ENCODE measurements at places on chromosomes 1 and 21. TPM values are rescaled to one million over a fixed set of nuclear protein-coding genes. Genes with fewer than 3 reads are reported as not detected.

DNA sequence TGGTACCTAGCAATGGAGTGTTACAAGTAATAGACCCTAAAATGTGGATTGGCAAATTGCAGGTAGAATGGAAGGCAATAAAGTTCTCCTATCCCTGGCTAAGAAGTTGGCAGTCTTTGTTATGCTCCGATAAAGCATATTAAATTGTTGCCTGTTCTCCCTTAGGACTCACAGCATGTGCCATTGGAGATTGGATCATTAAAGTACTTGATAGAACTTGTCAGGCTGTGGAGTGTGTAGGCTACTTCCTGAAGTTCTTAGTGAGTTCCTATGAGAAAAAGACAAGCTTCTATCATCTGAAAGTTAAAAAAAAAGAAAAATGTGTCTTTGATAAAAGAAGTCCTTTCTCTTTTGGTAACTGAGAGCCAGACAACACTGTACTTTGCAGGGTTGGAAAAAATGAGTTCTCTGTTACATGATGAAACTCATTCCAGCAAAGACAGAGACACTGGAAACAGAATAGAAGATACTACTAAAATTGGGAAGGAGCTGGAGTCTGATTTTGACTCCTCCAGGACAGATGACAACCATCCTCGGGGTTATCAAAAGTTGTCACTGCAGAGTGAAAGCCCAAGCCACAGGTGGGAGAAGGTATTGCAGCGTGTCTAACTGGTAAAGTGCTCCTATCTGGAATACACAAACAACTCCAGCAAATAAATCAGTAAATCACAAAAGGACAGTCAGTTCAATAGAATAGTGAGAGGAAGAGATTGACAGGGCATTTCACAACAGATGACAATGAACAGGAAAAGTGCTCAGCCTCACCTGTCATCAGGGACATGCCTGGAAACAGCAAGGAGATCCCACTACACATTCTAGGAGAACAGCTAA lies 87.5 kb upstream of the WDR26 start:
- no peak for DNase-seq

FOXD2 gene
- total RNA-seq = 1.5 TPM

DNA sequence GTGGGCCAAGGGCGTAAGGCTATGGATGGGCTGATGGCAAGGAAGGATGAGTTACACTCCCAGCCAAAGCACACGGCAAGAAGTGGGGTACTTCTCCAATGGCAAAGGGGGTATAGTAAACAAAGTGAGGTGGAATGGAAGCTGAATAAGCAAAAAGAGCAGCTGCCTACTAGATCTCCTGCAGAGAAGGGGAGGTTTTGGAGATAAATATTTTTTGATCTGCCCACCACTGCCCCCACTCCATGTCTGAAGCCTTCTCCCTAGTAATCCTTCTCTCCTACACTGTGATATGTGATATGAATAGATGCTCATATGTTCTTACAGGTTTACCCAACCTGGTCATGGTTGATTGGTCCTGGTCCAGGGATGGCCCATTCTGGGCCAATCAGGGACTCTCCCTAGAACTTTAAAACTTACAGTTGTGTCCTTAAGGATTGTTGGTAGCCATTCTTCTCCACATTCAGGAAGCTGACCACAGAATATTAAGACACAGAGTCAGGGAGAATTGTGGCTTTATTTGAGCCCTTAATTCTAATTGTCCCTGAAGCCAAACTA lies 436.8 kb downstream of the OMA1 start:
- DNase-seq = no peak

PPFIA4 gene
- 0.63 TPM for total RNA-seq

DNA sequence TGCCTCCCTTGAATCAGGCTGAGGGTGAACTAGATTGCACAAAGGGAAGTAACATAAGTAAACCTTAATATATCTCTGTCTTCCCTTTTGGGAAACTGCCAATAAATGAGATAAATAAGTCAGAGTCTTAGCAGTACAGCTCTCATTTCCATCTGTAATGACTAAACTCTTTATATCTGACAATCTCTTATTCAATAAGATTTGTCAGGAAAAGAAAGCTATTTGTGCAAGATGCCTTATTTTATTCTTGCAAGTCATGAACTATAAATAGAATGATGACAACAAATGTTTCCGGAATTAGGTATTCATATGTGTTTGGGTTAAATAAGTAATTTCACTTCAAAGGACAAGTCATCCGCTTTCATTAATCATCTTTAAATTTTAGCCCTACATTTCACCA lies 229.2 kb downstream of the PTGER3 start:
- DNase-seq = no peak
